ENCODE measurements at places on chromosomes 12 and 14. TPM values are rescaled to one million over a fixed set of nuclear protein-coding genes. Genes with fewer than 3 reads are reported as not detected.

DNA sequence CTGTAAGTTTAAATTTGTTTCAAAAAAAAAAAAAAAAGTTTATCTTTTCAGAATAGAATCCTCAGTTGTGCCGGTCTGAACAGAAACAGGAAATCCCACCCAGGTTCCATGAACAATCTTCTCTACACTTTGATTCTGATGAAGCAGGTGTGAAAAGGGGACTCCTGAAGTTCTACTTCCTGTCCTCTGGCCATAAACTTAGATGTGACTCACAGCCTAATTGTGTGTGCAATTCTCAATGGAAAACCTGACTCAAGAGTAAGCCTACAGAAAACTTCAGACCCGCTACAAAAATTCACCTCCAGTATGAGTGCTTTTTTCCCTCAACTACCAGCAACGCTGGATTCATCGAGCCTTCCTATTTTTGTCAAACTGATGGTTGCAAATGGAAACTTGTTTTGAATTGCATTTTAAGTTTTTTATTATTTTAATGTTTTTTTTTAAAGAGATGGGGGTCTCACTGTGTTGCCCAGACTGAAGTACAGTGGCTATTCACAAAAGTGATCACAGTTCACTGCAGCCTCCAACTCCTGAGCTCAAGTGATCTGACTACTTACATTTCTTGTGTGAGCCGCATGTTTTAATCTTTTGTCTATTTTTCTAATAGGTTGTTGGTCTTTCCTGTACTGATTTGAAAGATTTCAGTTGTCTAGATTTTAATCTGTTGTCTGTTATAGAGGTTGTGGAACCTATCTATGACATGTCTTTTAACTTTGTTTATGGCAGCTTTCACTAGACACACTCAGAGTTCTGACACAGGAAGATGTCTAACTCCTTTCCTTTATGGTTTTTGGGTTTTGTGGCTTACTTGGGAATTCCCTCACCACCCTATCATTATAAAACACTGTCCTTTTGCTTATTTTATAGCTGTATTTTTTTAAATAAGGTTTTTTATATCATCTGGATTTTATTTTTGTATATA is 37.6 kb downstream of the ATG14 start:
- DNase-seq = peak; percentile 70

Gene FGD6
- 0.62 TPM for total RNA-seq

- no peak for DNase-seq
Measured at GRCh38 chr12:104700324-104700723, 243.6 kb downstream of the CHST11 start.

DNA sequence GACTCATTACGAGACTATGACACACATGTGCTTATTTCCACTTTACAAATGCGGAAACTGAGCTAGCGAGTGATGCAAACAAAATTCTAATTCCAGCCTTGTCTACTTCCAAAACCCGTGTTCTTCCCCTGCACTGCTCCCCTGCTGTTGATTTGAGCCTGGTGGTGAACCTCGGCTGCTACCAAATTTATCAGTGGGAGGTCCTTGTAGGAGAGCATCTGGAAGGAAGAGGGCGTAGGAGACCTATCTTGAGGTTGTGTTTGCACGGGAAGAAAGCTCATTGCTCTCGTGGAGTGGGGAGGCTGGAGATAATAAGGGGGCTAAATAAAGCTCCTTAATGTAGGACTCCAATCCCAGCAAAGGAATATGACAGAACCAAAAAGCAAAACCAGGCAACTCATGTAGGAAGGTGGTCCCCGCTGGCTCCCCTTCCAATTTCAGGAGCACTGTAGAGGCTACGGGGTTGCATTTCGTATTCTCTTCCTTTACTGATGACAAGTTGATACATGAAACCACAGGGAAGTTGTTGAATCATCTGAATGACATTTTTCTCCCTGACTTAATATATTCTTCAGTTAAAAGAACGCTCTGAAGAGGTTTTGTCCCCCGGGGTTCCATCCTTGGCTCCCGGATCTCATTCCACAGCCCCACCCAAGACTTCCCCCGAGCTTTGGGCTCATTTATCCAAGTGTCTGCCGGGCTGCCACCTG is 52.6 kb downstream of the FZD10 start:
- no peak for DNase-seq

- peak; percentile 74 for DNase-seq
Measured at GRCh38 chr14:55271572-55272298, 514 bp downstream of the FBXO34 start.
